ENCODE measurements at places on chromosomes 3 and 15.
A peak's percentile ranks its signal among the peaks of the same experiment; 100 is the strongest.

GRCh38 chr3:197749315-197749600 is 425 bp upstream of the FYTTD1 start:
- peak; percentile 62 for DNase-seq

DNA sequence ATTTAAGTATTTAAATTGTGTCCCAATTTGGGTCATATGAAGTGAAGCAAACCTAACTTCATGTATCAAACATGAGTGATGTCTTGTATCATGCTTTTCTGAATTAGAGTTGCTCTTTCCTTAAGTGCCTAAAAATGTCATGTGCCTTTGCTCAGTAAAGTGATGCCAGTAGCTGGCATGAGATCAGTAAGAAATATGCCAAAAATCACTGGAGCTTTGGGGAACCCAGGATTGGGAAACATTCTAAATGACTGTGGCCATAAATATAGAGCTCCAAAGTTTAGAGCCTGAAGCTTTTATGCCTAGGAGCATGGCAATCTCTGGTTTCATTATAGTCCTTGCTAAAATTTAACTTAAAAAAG is 33.8 kb downstream of the RBMS3 start:
- DNase-seq, result no peak

GRCh38 chr3:72289692-72290071 is 504.7 kb upstream of the PROK2 start:
- DNase-seq, result no peak

- peak; percentile 20 for DNase-seq
Observed at GRCh38 chr3:153513236-153513635, 351.2 kb downstream of the RAP2B start.
